ENCODE measurements at places on chromosomes 2 and 18.

GRCh38 chr2:219171231-219171651 is 1.4 kb upstream of the SLC23A3 start:
- no peak for DNase-seq

- DNase-seq: no peak
Observed at GRCh38 chr18:27355308-27355707, 170.2 kb upstream of the CHST9 start.

- DNase-seq: no peak
Observed at GRCh38 chr2:63060472-63060991, 9.9 kb downstream of the OTX1 start.

GRCh38 chr2:205474741-205475415 is 207.4 kb upstream of the NRP2 start:
- DNase-seq: no peak
